ENCODE measurements at places on chromosomes 3 and 15.

DNA sequence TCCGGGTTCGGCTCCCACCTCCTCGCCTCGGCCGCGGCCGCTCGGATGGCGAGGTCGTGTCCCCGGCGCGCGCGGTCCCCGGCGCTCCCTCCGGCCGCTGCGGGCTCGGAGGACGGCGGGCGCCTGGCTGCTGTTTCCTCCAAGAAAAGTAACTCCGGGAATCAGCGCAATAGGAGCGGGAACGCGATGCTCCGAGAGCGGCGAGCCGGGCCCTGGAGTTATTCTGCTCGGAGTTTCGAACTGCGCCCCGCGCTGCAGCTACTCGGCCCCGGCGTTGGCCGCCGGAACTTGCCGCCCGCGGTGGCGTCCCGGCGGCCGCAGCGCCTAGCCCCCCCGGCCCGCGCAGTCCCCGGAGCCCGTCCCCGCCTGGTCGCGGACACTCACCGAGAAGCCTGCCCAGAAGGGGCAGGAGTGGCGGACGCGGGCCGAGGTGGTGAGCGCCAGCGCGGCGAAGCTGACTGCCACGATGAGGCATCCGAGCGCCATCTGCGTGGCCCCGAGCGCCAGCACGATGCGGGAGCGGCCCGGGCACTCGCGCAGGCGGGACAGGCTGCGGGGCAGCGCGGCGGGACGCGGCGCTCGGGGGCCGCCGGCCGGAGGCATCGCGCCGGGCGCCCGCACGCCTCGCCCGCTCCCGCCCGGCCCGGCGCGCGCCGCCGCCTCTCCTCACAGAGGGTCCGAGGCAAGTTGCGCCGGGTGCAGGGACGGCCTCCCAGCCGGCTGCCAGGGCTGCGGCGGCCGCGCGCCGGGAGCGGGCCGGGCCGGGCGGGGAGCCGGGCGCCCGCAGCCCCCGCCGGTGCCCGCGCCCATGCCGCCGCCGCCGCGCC, 251.9 kb downstream of the TJP1 start:
- DNase-seq = no peak

- DNase-seq = no peak
These were observed 2.2 kb downstream of the MINAR1 start for GRCh38 chr15:79434361-79434760.

GRCh38 chr15:82184355-82184754, 78.2 kb downstream of the EFL1 start:
- no peak for DNase-seq

DNA sequence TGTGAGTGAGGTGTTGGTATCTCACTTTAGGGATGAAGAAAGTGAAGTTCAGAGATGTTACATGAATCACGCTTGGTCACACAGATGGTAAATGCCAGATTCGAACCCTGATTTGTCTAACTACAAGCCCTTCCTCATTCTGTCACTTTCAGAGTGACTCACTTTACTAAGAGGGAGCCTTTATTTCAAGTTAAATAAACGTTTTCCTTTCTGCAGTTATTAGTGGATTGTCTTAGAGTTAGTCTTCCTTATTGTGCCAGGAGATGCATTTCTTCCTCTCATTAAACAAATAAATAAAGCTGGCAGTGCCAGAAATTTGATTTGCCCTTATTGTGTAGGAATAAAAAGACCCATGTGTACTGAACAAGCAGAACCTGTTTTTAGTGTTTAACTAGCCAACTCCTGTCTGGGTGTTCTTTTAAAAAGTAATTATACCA, 162.5 kb downstream of the AKAP13 start:
- DNase-seq = no peak

GRCh38 chr3:65093641-65094040, 405.8 kb upstream of the ADAMTS9 start:
- DNase-seq = no peak

DNA sequence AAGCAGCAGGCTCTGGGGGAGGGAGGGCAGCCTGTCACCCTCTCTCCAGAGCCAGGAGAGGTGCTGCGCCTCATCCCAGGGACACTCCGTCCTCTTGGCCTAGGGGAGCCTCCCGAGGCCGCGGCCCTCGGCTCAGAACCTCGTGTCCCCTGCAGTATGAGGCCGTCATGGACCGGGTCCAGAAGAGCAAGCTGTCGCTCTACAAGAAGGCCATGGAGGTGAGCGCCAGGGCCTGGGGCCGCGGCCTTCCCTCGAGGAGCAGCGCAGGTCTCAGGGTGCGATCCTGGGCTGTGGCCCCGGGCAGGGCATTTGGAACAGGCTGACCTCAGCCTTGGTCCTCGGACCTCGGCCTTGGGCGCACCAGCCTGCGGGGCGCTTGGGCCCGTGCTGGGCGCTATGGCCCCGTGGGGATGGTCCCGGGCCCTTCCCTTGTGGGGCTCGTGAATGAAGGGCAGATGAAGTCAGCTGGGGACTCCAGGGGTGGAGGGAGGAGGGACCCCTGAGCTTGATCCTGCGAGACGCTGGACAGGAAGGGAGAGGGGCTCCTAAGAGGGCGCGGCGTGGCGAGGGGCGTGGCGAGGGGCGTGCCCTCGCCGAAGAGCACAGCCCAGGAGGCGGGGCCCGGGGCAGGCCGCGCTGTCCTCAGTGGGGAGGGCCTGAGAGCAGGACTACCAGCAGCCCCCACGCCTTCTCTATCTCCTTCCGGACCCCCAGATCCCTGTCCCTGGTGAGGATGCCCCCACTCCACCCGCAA, 32.9 kb downstream of the PSTPIP1 start:
- no peak for DNase-seq

- DNase-seq = peak; percentile 24
These were observed at the start of gene ISL2 for GRCh38 chr15:76336254-76337058. TSS of gene ISL2 (plus strand) at chr15:76336773. CDS start at chr15:76336884, 111 bp downstream.

DNA sequence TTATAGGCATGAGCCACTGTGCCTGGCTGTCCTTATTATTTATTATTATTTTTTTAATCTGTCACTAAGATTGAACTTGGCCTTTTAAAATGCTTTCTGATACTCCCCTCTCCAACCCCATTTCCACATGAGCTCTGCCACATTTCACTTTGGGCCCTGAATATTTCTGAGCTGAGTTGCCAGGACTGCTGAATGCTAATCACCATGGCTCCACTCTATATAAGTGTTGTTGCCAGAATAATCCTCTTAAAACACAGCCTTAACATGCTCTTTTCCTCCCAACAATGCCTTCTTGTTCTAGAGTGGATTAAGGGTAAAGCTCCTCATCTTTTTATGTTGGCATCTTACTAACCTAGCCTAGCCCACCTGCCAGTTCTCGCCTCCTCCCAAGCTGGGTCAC, 124.4 kb downstream of the PDZRN3 start:
- no peak for DNase-seq

- no peak for DNase-seq
These were observed 62.0 kb downstream of the RPL22L1 start for GRCh38 chr3:170808041-170808440.

DNA sequence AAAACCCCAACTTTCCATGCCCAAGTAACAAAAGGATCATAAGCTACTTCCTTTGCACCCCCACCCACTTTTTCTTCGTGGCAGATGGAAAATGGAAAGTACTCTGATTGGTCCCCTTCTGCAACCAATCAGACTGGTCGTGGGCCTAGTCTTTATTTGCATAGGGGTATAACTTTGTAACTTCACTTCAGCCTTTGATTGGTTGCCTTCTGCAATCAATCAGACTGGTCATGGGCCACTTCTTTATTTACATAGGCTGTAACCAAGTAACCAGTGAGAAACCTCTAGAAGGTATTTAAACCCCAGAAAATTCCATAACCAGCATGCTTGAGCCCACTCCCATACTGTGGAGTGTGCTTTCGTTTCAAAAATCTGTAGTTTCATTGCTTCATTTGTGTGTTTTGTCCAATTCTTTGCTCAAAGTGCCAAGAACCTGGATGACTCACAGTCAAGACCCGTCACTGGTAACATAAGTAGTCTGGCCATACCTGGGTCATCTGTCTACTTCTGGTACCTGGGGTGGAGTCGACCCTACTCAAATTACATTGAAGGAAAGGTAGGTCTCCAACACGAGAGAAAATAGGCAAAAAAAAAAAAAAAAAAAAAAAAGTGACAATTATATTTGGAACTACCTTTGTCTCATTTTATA, 41.9 kb downstream of the CMTM8 start:
- no peak for DNase-seq

GRCh38 chr3:13890377-13891016, 10.6 kb upstream of the WNT7A start:
- DNase-seq = no peak

GRCh38 chr3:72786668-72787067, 61.6 kb downstream of the SHQ1 start:
- DNase-seq = no peak

GRCh38 chr3:59809016-59809415, 759.2 kb upstream of the CFAP20DC start:
- no peak for DNase-seq

DNA sequence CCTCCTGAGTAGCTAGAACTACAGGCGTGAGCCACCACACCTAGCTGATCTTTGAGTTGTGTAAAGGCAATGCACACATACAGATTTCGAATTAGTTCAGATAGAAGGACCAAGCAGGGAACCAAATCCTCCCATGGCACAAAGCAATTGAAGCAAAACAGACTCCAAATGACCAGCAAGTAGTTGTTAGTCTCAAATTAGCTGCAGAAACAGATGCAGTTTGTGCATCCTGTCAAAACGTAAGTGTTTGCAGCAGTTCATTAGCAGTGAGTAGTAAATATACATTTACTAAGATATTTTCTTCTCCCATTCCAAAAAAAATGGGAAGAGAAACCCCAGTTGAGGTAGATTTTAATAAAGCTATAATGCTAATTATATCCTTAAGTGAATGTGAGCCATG, 15.8 kb upstream of the FAM174B start:
- no peak for DNase-seq

GRCh38 chr15:72782274-72783003, 1.1 kb downstream of the ADPGK start:
- no peak for DNase-seq

- DNase-seq = no peak
These were observed 66.2 kb downstream of the RASA2 start for GRCh38 chr3:141553055-141553454.

All from SK-N-MC (cell line).